ENCODE measurements at places on chromosomes 16 and 17.

GRCh38 chr16:87141402-87141801 lies 175.8 kb downstream of the C16orf95 start:
- DNase-seq, result no peak

DNA sequence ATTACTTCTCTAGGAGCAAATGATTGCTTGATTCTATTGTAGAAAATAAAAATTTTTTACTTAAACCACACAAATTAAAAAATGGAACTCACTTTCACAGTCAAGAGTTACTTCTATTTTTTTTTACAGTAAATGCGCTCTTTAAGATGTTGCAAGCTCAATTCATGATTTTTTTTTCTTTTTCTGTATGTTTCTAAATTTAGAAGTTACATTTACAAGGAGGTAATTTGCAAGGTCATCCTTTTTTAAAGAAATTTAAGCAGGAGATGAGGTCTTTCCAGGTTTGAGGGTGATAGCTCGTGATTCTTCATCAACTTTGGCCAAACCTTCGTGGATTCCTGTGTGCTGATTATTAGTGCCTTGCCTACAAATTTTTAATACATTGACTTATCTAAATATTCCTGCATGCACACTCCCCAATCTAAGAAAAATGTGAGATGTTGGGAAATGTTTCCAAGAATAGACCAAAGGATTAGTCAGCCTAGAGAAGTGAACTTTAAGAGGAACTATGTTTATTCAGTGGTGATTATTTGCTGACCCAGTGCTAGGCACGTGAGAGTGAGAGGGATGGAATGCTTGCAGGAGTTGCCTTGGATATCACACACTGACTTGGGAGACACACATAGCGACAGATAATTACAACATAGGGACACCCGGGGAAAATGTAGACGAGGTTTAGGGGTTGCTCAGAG lies 429.8 kb downstream of the MAF start:
- DNase-seq, result no peak

DNA sequence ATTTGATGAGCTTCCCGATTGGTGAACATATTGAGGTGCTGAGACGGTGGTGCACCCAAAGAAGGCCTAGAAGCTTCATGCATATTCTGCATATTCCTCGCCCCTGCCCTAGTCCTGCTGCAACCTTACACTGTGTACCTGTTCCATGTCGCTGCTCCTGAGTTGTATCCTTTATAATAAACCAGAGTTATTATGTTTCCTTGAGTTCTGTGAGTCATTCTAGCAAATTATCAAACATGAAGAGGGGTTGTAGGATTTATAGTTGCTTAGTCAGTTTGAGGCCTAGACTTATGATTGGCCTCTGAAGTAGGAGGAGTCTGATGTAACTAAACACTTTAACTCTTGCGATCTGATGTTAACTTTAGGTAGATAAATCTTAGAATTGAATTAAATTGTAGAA lies 436.8 kb downstream of the CA10 start:
- no peak for DNase-seq

DNA sequence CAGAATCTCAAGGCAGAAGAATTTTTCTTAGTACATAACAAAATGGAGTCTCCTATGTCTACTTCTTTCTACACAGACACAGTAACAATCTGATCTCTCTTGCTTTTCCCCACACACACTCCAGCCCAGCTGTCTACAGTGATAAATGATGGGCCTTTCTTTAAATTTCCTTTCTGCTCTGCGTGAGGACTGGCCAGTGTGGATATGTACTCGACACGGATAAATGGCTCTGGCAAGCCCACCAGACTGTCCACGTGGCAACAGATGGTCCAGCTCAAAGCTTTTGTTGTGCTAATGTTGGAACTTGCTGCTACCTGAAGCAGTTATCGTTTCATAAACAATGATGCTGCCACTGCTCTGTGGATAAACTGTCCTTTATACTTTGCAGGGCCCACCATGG lies 410.7 kb downstream of the TMEM114 start:
- no peak for DNase-seq

DNA sequence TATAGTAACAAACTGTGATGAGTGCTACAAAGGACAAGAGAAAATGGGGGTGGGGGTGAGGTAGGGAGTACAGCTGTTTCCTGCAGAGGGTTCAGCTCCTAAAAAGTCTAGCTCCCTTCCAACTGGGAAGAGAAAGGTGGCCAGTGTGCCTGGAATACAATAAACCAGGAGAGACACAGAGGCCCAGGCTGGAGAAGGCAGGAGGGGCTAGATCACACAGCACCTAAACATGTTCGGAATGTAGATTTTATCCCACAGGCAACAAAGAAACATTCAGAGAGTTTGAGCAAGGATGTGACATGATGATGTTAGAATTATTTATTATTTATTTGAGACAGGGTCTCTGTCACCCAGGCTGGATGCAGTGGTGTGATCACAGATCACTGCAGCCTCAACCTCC lies 10.2 kb downstream of the TEX2 start:
- no peak for DNase-seq
